CD8-positive, alpha-beta T cell (primary cell): ENCODE measurements at places on chromosomes 6 and 20.

GRCh38 chr20:48149902-48150301 is 364.6 kb upstream of the SULF2 start:
- no peak for DNase-seq

- DNase-seq, result no peak
These were observed 52.1 kb downstream of the HNF4A start for GRCh38 chr20:44407402-44408184.

- no peak for DNase-seq
These were observed 90.9 kb downstream of the CEP162 start for GRCh38 chr6:84136364-84137050.

- DNase-seq, result no peak
These were observed 317.6 kb upstream of the FERMT1 start for GRCh38 chr20:6440443-6440799.

GRCh38 chr6:157548635-157549467 is 167.9 kb downstream of the ZDHHC14 start:
- DNase-seq, result no peak

GRCh38 chr20:33602826-33603590 is 59.1 kb upstream of the C20orf144 start:
- DNase-seq, result no peak

GRCh38 chr20:6599876-6600735 is 167.4 kb upstream of the BMP2 start:
- no peak for DNase-seq

GRCh38 chr6:41642090-41642959 is 4.1 kb downstream of the MDFI start:
- DNase-seq, result no peak

DNA sequence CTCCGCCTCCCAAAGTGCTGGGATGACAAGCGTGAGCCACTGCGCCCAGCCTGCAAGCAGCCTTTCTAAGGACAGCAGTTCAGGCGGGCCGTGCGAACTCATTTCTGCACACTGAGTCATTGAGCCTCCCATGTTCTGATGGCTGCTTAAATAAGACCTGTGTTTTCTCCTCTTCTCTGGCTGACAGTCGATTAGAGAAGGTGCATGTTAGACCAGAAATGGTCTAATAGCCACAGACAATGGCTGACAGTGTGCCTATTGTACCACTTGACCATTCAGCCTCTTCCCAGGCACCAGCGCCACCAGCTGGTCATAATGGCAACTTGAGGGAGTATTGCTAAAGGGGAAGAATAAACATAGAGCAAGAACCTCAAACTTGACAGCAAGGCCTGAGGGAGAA is 6.2 kb downstream of the CST11 start:
- no peak for DNase-seq

DNA sequence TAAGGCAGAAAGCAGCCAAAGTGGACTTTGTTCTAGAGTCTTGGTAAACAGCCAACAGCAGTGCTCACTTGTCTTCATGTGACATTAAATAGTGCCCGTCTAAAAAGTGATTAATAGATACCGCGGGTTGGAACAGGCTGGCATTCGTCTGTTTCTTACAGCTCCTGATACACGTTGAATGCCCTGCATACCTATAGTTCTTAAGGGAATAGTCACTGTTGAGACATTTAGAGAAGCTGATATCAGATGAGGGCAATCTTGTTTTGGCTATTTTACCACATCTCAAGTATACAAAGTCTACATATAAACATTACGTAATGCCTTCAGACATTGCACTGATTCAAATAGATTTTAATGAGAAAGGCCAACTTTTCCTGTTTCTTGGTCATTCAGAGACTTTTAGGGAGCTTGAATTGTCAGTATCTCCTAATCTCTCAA is 374.9 kb upstream of the FLRT3 start:
- DNase-seq, result no peak

DNA sequence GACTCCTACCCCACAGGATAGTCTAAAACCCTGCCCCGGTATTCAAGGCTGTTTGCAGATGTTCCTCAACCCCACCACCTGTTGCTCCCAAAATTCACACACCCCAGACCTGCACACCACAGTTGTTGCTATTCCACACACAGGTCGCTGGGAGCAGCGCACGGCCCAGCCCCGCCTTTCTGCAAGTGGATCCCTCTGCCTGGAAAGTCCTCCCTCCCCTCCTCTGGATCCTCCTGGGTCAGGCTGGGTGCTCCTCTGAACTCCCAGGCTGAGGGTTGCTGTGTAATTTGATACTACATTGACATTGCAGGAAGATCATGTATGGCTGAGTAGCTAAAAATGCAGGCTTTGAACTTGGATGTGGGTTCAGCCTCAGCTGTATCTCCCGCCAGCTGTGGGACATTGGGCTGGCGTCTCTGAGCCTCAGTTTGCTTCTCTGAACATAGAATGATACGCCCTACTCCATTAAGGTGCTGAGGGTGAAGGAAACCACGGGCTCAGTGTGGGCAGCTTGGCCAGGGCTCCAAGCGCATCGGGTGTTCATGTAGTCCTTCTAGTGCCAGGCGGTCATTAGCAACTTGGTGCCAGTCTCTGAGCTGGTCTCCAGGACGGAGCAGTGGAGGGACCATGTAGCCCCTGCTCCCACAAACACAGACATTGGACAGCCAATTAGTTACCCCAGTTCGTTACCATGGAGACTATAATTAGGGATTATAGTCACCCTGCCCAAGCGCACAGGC is 13.9 kb upstream of the CCN5 start:
- no peak for DNase-seq

DNA sequence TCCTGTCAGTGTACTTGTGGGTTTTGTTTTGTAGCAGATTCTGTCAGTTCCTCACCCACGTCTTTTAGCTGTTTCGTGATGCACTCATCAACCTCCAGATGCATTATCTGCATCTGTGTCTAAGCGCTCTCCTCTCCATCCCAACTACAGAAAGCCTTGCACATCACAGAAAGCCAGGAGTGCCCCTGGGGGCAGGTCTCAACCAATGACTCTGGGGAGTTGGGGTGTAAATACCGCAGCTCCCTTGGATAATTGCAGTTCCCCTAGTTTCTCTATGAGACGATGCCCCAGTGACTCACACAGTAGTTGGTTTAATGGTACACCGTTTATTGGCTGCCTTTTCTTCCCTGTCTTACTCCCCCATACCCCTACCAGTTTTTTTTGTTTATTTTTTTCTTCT is 158.1 kb downstream of the SOX4 start:
- DNase-seq, result no peak

DNA sequence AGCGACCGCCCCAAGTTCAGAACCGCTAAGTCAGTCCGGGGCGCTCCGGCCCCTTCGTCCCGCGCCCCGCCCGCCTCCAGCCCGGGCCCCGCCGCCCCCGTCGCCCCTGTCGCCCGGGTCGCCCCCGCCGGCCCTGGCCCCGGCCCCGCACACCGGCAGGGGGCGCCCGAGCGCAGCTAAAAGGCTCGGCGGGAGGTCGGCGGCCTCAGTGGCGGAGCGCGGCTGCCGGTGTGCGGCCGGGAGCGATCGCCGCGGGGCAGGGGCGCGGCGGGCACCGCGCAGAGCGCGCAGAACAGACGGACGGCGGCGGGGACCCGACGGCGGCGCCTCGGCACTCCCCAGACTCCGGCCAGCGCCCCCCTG is at the start of gene FNDC1:
TSS of gene FNDC1 (plus strand) at position 208 of the 363 bp plus-strand sequence. CDS start 197 bp downstream, outside the sequence.
- no peak for DNase-seq

DNA sequence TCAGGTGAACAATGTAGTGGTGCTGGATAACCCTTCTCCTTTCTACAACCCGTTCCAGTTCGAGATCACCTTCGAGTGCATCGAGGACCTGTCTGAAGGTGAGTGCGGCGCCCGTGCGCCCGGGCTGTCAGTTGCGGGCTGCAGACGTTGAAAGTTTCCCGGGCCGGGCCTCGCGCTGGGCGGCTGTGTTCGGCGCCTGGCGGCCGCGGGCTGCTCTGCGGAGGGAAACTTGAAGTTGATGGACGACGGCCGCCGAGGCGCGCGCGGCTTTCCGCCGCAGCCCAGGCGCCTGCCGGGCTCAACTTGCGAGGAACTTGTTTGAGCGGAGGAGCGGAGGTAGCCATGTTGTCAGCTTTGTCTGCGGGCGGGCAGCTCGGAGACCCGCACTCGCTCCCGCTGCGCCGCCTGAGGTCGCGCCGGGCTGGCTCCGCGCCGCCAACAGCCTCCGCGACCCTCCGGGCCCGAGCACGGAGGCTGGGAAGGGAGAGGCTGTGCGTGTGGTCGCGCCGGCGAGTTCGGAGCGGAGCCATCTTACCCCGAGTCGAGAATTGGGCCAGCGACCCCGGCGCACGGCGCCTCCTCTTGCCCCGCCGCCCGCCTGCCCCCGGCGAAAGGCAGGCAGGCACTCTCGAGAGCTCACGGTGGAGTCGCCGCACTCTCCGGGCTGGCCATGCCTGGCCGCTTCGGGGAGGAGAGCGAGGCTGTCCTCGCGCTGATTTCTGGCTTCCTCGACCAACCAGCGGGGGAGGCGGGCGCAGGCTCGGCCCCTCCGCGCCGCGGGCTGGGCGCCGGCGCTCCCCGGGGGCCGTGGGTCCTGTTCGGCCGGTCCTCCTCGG is 691 bp downstream of the ASF1A start:
- DNase-seq, result peak; percentile 29

DNA sequence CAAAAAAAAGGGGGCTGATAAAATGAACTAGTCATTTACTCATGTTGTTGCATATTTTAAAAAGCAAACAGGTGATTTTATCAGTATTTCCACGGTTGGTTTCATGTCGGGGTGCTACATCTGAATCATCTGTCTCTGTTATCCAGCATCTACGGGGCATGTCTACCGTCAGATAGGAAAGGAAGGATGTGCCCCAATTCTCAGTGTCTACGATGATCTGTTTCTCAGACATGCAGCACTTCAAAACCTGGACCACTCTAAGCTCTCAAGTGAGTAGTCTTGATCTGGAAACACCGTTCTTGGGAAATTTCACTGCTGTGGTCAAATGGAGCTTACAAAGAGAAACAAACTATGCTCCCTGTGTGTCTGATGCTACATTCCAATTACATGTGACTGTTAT is 240.3 kb upstream of the TAB2 start:
- no peak for DNase-seq

- DNase-seq, result no peak
These were observed 134.0 kb downstream of the DTNBP1 start for GRCh38 chr6:15528870-15529269.

DNA sequence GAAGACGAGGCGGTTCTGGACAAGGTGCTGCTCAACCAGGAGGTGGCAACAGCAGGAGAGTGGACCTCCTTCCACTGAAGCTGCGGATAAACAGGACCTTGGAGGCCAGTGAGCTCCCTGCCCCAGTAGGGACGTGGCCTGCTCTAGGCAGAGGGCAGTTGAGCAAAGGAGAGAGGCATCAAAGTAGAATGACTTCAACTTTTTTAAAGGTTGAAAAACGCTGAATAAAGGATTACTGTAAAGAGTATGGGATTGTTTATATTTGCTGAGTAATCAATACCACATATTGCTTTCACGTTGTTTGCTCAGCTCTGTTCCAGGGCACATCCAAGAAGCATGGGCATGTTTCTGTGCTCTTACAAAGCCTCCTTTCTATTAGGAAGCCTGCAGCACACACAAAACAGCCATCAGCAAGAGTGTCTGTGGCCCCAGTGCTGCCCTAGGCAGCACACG is 48.1 kb downstream of the ERMARD start:
- DNase-seq, result no peak

DNA sequence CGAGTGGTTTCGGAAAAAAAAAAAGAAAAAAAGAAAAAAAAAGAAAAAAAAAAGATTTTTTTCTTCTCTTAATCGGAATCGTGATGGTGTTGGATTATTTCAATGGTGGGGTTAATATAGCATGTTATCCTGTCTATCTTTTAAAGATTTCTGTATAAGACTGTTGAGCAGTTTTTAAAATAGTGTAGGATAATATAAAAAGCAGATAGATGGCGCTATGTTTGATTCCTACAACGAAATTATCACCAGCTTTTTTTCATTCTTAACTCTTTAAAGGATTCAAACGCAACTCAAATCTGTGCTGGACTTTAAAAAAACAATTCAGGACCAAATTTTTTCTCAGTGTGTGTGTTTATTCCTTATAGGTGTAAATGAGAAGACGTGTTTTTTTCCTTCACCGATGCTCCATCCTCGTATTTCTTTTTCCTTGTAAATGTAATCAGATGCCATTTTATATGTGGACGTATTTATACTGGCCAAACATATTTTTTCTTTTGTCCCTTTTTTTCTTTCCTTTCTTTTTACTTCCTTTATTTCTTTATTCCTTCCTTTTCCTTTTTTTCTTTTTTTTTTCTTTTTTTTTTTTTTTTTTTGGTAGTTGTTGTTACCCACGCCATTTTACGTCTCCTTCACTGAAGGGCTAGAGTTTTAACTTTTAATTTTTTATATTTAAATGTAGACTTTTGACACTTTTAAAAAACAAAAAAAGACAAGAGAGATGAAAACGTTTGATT is 3.6 kb downstream of the SOX4 start:
- DNase-seq, result no peak

- DNase-seq, result no peak
These were observed 190.3 kb upstream of the PCSK2 start for GRCh38 chr20:17036541-17036940.

DNA sequence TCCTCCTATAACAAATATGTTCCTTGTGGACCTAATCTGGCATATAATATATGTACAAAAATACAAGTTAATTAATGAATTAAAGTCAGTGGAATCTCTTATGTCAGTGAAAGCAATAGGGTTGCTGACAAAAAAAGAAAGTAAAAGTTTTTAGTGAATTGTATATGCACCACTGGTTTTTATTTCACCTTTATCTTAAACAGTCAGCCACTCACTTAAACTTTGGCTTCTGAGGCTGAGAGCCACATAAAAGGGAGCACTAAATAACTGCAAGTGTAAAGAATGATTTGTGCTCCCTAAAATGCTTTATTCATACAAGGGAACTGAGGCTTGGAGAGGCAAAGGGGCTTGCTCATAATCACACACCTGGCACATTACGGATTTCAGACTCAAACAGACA is 9.9 kb upstream of the F13A1 start:
- no peak for DNase-seq

DNA sequence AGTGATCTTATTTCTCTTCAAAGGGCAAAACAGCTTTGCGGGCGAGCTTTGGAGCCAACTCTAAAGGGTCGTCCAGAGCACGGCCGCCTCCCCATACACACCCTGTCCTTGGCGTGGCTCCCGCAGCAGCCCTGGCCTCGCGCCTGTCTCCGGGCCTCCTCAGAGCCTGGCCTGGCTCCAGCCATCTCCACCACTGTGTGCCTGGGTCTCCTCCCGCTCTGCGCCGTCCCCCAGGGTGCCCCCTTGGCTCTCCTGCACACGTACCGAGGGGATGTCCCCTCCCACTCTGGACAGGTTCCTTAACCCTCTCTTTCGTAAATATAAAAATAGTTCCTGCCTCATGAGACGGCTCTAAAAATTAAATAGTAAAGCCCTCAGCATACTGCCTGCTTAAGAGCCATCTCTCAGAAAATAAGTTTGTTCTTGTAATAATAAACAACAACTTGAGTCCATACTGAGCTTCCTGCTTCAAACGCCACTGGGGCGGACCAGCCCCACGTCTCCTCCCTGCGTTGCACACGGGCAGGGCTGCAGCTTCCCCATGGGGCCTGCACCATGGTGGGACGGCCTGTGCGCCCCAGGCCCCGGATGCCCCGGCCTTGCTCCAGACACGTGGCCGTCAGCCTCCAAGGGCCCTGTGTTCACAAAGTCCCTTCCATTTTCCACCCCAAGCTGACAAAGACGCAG is 226.2 kb downstream of the TTLL2 start:
- no peak for DNase-seq

DNA sequence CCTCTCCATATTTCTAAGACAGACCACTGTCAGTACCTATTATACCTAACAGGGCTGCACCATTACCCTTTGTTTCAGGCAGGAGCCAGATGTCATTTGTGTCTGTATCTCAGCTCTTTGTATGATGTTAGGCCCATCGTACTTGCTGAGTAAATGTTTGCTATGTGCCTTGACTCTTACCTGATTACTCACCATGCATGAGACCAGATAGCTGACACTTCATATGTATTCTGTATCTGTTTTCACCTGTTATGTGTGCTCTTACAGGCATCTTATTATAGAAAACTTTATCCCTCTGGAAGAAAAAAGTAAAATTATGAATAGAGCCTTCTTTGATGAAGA is 31.7 kb upstream of the ASXL1 start:
- DNase-seq, result no peak
